COLO829 (cell line): ENCODE measurements at places on chromosomes 2 and 18.
A peak's percentile ranks its signal among the peaks of the same experiment; 100 is the strongest.

GRCh38 chr18:48663931-48664847 lies 125.4 kb downstream of the CTIF start:
- DNase-seq = peak; percentile 54

GRCh38 chr2:200590090-200590489 lies 4.3 kb downstream of the AOX1 start:
- no peak for DNase-seq

- peak; percentile 74 for DNase-seq
These were observed 8.8 kb downstream of the RTP5 start for GRCh38 chr2:241877989-241878970.

DNA sequence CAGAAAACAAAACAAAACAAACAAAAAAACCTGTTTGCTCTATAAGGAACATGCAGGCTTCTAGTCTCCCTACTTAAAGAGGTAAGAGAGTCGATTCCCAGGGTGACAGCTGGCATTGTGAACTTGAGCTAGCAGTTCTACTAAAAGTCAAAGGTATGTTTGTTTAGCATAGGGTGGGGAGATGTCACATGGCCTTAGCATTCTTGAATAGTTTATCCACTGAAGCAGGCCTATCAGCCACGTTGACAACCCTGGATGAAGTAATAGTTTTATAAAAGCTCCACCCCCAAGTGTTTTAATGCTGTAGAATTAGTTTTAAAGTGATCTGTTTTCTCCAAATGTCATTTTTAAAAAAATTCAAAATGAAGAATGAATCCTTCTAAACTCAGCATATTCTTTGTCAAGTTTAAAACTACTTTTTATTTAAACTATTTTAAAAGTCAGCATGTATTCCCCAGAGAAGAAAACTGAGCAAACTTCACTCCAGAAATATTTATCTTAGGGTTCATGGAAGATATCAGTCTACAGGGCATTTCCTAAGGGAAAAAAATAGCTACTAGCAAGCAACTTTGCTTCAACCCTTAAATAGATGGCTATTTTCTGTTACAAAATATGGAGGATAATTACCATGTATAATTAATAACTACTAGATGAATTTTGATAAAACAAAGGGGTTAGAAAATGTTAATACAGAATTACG lies 1.7 kb downstream of the MYOM1 start:
- DNase-seq = peak; percentile 13

DNA sequence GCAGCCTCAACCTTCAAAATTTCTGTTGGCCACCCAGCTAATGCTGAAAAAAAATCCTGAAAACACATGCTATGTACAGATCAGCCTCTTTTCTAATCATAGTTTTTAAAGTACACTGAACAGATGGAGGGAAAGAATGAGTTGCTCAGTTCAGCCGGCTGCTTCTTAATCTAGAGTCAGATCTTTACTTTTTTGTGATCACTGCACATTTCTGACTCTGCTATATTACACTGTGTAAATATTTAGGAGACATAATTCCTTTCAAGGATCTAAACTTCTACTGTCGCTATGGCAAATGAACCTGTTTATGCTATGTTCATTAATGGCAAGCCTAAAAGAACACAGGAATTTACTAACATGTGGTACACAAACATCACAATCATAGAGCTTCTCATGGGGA lies 114.2 kb downstream of the SRBD1 start:
- no peak for DNase-seq

GRCh38 chr2:157761520-157761919 lies 114.6 kb downstream of the ACVR1 start:
- DNase-seq = no peak

- DNase-seq = no peak
These were observed 196.7 kb downstream of the SH3BP4 start for GRCh38 chr2:235148201-235149170.

GRCh38 chr2:60424233-60424632 lies 129.2 kb downstream of the BCL11A start:
- DNase-seq = no peak

- no peak for DNase-seq
These were observed 45.7 kb upstream of the LYPD1 start for GRCh38 chr2:132715386-132716351.

- DNase-seq = no peak
These were observed 6.2 kb upstream of the GPR155 start for GRCh38 chr2:174492963-174493431.

DNA sequence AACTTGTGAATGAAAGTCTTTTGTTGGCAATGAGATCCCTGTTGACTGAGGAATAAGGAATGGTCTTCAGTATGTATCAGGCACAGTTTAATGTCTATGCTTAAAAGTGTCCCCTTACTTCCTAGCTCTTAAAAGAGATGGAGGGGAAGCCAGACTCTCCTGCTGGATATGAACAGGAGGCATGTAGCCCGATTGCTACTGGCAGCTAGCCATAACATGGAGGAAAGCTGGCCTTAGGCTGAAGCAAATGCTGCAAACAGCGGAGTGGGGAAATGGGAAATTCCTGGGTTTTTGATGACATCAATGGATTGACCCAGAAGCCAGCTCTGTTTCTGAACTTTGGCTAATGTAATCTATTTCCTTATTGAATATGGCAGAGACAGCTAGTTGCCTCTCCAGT lies 266.1 kb downstream of the SLC4A3 start:
- no peak for DNase-seq

DNA sequence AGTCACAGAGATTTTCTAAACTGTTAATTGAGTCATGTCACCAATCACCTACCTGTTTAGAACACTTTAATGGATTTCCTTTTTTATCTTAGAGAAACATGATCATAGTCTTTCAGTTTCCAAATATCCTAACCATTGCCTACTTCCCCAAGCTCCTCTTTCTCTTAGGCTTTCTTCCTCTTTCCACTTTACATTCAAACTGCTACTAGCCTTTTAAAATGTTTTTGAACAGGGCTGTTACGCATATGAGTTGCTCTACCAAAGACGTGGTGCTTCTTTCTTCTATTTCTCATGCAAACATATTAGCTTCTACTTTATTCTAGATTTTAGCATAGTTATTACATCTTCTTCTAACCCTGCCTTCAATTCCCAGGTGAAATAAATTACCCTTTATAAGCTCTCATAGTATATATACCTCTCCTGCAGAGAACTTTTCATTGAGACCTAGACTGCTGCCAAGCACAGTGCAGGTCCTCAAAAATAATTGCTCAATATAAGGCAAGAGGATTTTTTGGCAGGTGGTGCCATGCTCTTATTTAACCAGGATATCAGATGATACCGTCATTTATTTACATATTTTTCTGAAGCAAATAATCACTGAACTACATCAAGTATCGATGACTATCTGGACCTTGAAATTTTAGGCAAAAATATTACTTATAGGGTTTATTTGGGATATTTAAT lies 937.1 kb downstream of the TSN start:
- DNase-seq = no peak
